ENCODE measurements at places on chromosomes 7 and 10.
A peak's percentile ranks its signal among the peaks of the same experiment; 100 is the strongest.

DNA sequence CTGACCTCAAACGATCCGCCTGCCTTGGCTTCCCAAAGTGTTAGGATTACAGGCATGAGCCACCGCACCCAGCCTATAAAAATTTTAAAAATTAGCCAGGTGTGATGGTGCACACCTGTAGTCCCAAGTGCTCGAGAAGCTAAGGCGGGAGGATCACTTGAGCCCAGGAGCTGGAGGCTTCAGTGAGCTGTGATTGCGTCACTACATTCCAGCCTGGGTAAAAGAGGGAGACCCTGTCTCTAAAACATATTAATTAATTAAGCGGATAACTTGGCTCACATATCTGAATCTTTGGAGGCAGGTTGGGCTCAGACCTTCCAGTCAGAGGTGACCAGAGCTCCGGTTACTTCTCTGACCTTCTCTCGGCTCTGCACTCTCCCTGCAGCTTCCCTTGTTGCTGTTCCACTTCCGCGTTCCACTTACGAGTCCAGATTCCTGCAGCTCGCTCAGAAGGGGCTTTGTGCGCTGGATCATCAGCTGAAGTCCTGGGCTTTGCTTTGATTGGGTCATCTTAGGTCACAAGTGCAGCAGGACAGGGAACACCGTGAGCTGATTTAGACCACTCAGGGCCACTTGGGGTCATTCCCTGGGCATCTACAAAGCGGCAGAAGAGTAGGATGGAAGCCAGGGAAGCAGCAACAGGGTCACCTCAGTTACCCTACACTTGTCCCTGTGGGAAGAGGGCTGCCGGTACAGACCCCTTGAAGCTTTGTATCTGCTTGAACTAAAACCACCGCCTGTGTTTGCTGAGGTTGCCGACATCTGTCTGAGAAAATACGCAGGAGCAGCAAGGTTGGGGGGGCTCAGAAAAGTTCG lies 2.0 kb upstream of the ARPC1B start:
- no peak for DNase-seq

DNA sequence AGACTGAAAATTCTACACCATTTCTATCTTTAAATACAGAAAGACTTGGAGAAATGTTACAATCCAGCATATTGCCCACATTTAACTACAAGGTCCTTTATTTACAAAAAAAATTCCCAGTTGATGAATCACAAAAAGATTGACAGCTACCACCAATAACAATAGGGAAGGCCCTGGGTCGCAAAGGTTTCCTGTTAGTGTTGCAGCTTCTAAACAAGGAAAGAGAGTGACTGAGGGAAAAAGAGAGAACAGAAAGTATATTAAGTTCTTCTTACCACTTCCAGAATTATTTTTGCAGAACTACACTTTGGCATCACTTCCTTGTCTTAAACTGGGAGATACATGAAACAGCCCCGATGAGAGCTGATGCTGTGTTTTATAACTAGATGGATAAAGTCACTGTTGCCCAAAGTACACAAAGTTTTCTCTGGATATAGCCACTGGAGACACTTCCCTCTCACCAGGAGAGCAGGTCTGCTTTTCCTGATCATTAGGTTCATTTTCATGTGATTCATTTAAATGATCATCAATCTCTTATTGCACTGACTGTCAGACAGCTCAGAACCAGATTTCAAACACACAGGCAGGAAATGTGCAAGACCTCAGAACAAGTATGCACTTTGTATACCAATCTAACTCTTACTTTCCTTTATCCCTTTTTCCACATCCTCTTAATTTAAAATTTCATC lies 57.0 kb downstream of the SHTN1 start:
- DNase-seq = no peak

GRCh38 chr10:99389729-99390480 lies 40.5 kb downstream of the GOT1 start:
- DNase-seq = no peak

GRCh38 chr7:119256446-119257131 lies 1016.4 kb upstream of the KCND2 start:
- DNase-seq = no peak

- no peak for DNase-seq
These were observed 117.5 kb downstream of the TRIL start for GRCh38 chr7:28840592-28840995.

DNA sequence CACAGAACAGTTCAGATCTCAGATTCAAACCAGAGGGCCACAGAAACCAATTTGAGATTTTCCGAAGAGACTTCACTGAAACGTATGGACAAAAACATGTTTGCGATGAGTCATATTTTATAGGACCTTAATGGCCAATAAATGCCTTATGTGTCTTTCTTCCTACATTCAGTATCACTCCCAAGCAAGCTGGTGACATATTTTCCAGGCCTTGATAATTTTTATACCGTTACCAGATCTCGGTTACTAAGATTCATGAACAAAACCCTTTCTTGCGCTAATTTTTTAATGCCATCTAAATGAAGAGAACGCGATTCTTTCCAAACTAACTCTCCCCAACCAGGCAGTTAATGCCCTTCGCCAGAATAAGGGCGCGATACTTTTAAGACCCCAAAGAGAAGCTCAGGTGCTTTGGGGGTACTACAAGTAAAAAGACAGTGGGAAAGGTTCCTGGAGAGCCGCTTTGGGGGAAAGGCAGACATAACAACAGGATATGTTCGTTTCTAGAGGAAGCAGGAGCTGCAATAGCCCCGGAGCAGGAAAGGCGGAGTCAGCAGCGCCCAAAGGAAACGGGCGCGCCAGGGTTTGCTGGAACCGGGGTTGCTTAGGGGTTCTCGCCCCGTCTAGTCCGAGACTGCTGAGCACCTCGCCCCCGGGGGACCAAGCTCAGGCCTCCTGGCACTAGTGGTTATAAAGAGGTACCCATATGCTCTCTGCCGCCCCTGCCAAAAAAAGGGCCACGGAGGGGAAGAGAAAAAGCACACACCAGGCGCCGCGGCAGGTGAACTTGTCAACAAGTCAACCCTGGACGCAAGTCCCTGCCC lies 884 bp downstream of the ICA1 start:
- DNase-seq = peak; percentile 2

DNA sequence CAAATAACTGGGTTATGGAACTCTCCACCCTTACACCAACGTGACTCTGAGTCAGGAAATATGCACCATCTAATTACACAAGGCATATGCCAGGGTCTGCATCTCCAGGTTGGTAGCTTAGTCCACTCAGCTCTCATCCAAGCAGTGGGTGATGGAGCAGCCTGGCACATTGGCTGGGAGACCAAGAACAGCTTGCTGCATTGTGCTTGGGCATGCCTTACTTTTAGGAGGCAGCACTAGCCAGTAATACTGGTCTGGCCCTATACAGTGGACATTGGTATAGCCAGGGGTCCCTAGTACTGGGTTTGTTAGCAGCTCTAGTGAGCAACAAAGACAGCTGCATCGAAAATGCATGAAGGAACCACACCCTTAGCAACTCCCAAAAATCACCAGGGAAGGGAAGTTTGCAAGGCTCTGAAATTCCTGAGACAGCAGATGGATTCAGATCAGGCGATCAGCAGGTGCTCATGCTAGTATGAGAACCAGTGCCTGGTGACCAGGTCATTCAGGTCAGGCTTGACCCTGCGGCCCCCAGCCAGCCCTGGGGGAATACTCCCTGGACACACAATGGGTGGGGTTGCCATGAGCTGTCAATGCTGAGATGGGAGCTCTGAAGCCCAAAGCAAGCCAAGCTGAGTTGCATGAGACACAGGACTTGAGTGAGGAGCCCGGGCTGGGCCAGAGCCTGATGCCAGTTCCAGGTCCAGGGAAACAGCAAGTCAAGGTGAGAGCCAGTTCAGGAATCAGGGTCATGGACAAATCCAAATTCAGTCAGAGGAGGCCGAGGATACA lies 217.9 kb upstream of the ZMIZ1 start:
- DNase-seq = no peak

DNA sequence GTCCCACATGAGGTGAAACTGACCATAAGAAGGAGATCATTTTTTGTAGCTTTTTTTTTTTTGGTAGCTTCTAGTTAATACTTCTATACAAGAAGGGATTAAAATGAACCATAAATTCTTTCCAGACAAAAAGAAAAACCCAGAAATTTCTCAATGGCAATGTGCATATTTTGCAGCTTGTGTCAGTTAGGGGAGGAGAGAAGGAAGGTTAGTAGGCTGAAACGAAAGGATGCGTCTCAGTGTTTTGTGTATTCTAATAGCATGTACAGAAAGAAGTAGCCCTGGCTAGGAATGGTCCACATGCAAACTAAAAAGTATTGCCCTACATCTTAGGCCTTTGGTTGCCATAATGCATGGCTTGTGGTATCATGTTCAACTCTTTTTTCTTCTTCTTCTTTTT lies 90.6 kb downstream of the CACNB2 start:
- DNase-seq = no peak

- DNase-seq = no peak
These were observed 173.5 kb upstream of the FZD1 start for GRCh38 chr7:91090684-91091083.

DNA sequence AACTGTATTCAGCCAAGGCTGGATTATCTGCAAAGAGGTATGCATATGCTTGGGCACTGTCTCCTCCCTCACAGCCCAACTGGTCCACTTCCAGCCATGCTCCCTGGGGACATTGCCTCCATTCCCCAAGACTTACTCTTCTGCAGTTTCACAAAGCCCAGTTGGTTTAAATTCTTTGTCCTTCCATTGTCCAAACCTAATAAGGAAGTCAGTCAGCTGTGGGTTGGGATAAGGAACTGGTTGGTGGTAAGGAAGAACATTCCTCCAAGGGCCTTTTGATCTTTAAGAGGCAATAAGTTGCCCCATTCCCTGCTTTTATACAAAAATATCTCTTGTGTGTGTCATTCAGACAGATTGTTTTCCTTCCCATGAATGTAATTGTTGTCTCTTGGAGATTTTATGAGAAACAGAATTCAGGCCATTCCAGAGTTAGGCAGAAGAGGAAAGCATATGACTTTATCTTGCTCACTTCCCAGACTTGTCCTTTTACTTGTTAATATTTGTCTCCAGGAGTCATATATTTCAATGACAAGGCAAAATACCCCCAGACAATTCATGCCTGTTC lies 673.7 kb downstream of the SUGCT start:
- no peak for DNase-seq

DNA sequence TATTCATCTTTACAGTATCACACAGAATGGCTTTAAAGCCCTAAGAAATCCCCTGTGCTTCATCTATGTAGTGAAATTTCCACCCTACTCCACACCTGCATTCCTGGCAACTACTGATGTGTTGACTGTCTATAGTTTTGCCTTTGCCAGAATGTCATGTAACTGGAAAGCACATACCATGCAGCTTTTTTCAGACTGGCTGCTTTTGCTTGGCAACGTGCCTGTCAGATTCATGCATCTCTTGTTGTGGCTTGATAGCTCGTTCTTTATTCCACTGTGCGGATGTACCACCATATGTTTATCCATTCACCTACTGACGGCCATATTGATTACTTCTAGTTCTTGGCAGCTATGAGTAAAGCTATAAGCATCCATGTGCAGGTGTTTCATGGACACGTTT lies 30.6 kb downstream of the RBM17 start:
- DNase-seq = no peak

DNA sequence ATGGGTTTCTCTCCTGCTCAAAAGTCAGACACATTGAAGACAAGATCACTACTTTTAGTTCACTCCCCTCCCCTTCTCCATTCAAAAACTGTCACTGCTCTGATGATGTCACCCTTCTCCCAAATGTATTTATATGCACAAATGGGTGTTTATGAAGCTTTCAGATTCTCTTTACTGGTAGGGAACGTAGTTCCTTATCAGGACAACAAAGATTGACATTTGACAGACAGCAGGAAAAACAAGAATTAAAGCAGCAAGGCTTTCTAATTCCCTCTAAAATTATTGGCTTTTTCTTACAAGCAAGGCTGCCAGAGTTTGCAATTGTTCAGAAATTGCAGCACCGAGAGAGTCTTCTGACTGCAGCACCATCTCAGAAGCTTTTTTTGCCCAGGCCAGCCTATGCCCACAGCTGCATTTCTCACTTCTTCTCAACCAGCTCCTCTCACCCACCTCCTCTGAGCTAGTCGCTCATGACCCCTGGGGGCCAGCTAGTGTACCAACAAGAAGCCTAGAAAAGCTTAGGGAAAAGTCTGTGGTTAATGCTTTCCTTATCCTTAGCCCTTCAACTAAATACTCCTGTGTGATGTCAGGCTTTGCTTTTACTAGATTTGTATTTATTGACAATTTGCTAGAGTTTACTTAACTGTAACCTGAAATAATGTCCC lies 265.1 kb downstream of the HTR7 start:
- no peak for DNase-seq

DNA sequence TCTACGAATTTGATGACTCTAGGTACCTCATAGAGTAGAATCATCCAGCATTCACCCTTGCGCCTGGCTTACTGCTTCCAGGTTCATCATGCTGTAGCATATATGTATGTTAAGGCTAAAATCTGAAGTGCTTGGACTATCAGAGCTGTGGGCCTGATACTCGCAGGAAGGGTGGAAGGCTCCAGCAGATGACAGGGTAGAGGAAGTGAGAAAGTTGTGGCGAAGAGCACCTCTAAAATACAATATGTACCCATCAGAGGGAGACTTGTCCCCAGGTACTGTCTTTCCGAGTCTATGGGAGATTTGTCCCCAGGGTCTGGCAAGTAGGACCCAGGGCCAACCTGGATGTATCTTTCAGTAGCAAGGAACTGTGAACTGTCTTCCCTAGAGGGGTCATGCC lies 48.1 kb upstream of the PLEKHA1 start:
- DNase-seq = no peak

DNA sequence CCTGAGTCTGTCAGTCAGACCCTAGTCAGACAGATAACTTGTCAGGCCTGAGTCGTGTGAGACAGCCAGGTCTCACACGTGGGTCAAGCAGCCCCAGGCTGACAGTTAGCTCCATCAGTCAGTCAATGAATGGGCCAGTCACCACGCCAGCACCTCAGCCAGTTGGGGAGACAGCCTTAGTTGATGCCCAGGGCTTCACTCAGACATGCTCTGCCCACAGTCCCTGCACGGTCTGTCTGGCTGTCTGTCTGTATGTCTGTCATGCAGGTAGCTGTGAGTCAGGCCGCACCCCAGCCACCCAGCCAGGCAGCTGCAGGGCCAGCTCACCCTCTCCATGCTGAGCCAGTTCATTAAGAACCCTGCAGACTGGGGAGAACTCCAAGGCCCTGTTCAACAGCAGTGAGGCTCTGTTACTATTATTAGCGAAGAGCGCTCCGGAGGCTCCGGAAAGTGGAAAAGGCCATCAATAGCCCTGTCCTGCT lies 141.1 kb upstream of the PCBD1 start:
- DNase-seq = no peak

DNA sequence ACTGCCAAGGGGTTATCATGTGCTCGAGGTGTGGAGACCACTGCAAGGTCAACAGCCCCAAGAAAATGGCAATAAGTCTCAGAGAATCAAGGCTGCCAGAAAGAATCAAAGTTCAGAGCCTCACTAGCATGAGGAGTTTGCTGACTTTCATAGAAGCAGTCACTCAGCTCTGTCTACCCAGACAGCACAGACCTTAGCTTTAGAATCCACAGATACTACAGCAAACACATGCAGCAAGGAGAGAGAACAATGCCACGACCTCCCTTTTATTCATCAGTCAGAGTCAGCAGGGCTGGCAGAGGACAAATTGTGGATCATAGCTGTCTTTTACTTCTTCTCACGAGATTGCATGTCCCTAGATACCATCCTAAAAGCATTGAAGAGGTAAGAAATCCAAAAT lies 121.3 kb downstream of the MBL2 start:
- DNase-seq = no peak
